ENCODE measurements at places on chromosomes 2 and 18.

DNA sequence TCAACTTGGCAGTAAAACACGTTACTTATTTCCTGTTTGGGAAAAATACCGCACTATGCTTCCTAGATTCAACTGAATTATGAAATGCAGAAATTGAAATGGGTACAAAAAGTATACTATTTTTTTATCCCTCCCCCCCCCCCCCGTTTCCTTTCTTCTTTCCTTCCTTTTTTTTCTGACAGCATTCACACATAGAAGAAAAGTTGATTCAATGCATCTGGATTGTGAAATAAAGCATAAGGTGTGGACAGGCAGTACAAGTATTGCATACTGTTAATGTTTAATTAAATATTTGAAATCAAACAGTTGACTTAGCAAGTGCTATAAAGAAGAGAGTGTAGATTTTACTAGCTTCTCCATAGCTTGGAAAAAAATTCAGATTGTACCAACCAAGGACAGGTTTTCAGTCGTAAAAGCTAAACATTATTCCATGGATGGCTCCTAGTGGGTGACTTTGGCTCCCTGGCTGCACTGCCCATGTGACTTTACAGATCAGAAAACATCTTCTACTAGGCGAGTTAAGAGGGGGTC, 21.6 kb upstream of the AGFG1 start:
- DNase-seq = no peak

GRCh38 chr18:47726550-47726949, 203.9 kb downstream of the SMAD2 start:
- DNase-seq = no peak

GRCh38 chr2:168633895-168634294, 168.5 kb upstream of the NOSTRIN start:
- DNase-seq = no peak

DNA sequence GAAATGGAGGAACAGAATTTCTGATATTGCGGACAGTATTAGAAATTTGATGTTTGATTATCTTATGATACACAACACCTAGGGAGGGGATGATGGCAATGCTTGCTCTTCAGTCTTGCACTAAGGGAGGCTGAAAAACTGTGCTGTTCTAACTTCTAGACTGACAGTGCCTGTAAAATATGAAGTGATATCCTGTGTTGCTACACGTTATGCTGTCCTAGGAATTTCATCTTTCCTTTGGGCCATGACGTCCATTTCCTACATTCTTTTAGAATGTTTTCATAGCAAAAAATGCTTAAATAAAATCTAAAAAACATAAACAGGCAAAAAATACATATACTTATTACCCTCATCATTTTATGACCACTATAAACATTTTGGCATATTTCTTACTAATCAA, 55.3 kb downstream of the OSBPL1A start:
- no peak for DNase-seq

DNA sequence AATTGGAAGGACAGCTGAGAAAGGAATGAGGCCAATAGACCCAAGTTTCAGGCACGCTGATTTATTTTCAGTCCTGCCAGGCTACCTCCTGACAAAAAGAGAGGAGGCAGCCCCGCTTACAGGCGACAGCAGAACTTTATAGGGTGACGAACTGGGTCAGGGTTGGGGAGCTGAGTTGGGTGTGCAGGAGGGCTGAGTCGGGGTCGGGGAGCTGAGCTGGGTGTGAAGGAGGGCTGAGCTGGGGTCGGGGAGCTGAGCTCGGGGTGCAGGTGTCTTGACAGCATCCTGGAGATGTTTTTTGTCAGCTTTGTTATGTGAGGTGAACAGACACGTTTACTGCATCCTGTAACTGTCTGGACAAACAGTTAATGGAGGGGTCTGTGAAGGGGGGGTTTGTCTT, 342.2 kb downstream of the ADCYAP1 start:
- DNase-seq = no peak

DNA sequence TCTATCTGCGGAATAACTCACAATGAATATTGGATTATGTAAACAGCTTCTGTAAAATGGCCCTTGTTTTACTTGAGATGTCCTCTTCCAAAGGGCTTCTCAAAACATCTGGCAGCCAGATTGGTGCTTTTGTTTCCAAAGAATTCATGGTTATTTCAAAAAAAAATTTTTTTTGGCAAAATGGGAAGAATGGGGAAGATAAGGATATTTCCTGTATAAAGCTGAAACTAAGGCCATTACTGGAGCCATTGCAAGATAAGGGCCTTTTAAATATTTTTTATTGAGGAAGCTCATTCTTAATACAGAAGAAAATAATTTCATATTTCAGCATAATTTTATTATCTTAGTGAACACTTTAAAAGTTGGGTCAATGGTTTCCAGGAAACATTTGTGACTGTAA, 259.1 kb downstream of the GALNT13 start:
- DNase-seq = no peak

DNA sequence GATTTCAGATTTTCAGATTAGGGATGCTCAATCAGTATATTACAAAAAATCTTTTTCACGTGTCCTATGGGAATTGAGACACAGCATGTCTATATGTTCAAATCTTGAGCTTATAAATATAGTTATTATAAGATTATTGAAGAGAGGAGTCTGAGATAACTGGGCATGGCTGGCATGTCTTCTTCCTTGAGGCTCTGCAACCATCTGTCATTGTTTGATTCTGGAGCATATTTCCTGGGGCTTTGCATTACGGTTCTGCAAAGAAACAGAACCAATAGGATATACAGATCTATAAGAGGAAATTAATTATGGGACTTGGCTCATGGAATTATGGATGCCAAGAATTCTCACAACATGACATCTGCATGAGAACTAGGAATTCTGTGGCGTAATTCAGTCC, 386.1 kb downstream of the SOCS6 start:
- no peak for DNase-seq

DNA sequence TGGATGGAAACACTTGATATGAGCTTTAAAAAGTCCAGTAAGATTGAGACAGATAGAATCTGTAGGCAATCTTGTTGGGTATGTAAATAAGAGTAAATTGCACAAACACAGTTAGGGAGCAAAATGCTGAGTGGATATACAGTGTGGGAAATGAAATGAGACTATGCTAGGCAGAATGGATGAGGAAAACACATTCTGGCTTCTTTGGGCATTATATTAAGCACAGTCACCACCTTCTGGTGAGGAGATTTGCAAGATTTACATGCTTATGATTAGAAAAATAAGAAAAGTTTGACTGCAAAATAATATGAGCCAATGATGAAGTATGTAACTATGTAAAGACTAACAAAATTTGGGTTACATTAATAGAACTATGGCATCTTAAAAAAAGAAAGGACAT, 2165.0 kb upstream of the CELF4 start:
- no peak for DNase-seq

DNA sequence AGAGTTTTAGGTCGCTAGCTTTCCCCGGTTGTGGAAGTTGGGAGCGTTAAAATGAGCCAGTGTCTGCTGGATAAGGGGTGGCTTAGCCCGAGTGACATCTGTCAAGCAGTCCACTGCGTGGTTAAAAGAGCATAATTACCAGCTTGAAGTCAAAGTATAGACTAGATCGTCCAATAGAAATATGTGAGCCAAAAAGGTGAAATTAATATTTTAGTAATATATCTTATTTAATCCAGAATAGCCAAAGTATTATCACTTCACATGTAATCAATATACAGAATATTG, 654 bp downstream of the COMMD1 start:
- DNase-seq = no peak

DNA sequence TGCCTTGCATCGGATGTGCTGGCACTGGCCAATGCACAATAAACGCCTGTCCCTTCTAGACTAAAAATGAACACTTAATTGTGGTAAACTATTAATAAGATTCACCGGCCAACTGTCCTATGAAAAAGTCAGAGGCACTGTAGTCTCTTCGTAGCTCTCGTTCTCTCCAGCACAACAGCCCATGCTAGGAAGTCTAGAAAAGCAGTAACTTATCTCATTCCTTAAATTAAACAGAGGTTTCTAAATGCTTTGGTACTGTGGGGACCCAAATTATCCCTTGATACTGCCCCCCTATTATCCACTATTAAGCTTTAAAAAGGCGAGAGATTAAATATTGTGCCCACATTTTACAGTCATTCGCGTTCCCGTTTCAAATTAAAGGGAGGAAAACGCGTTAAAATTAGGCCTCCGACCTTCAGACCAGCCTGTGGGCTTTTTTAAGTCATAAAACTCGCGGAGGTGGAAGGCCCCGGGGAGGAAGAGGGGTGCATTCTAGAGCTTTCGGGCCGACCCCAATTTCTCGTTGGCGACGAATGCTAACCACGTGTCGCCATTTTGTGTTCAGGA, 1.5 kb upstream of the PCBP1 start:
- no peak for DNase-seq

DNA sequence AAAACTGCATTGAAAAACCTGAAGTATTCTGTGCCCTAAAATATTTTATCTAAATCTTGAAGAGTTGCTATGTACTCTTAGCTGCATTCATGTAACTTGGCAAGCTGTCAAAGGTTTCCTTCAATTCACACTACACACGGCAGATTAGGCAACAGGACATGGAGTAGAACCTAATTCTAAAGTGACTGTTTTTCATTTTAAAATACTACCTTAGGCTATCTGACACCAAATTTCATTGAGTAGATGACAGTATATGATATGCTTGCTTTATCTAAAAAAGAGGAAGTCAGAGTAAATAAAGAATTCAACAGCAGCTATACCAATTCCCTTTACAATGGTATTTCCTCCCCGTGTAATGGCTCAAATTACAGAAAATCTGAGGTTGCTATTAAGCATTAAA, 45.4 kb downstream of the EXOC6B start:
- no peak for DNase-seq

DNA sequence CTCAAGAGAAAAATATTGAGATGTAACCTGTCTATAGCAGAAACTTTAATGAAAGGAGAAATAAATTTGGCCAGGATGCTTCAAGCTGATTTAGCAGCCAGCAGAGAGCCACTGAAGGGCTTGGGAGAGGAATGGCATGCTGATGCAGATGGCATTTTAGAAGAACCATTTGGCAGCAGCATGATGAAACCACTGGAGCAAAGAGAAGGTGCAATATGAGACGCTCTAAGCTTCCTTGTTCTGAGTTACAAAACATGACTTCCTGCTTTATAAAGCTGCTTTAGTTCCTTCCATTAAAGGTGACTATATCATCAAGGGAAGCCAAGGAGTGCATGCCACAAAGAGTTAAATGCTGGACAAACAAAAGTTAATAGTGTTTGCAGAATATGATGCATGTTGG, 189.7 kb downstream of the PID1 start:
- DNase-seq = no peak
